ENCODE measurements at places on chromosomes 12 and 14. TPM values are rescaled to one million over a fixed set of nuclear protein-coding genes. Genes with fewer than 3 reads are reported as not detected.

RASSF8 gene
- 0.33 TPM for total RNA-seq

NTF3 gene
- total RNA-seq, result not detected

KLRF1 gene
- 0.80 TPM for total RNA-seq

FAM90A1 gene
- total RNA-seq, result not detected

SMIM41 gene
- total RNA-seq, result not detected

ASPG gene
- not detected for total RNA-seq

FGD6 gene
- total RNA-seq, result 0.45 TPM

LAG3 gene
- 46.6 TPM for total RNA-seq

RNASE8 gene
- not detected for total RNA-seq

DNA sequence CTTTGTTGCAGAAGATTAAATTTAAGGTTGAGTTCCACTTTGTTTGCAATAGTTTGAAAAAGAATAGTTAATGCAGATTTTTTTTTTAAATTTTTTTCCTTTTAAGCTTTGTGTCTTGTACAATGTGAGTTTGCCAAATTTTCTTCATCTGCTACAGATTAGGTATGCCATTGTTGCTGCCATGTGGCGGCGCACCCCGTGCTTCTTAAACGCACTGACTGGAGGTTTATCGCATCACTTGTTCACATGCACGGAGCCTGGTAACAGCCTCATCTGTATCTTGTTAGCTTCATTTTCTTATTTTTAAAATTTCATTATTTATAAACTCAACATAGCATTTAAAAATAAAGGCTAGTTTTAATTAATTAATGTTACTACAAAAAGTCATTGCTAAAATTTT is 43.5 kb downstream of the ETNK1 start:
- H3K4me3 ChIP-seq, result no peak overlapping the region
- H3K36me3 ChIP-seq, result peaks cover 6% of the 10 kb centered on the region
- no peaks in the 10 kb centered on the region for H3K27me3 ChIP-seq
- no peak overlapping the region for H3K27ac ChIP-seq
- peaks cover 1% of the 10 kb centered on the region for H3K4me1 ChIP-seq
- DNase-seq, result no peak

- H3K4me1 ChIP-seq, result peaks cover 14% of the 10 kb centered on the region
- H3K27me3 ChIP-seq, result peaks cover 3% of the 10 kb centered on the region
- H3K27ac ChIP-seq, result no peak overlapping the region
These were observed 154.1 kb upstream of the FUT8 start for GRCh38 chr14:65258391-65258790.

GRCh38 chr14:82047777-82048470 is 514.3 kb upstream of the SEL1L start:
- DNase-seq, result no peak
- no peaks in the 10 kb centered on the region for H3K27me3 ChIP-seq
- H3K27ac ChIP-seq, result no peak overlapping the region
- no peaks in the 10 kb centered on the region for H3K36me3 ChIP-seq

DNA sequence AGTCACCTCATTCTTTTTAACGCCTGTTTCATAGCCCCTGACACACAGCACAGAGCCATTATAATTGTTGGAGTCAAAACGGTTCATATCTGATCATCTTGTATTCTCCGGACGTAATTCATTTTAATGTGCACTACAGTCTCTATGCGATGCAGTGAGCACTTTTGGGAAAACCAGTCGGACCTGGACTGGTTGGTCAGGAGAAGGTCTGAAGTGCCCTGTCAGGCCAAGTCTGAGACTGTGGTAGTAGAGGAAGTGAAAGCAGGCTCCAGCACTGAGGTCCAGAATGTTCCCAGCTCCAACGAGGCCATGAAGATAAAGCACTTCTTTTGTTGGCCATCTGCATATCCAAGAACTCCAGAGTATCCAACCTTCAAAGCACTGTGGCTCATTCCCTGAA is 117.1 kb upstream of the NCOR2 start:
- H3K27me3 ChIP-seq, result peaks cover 4% of the 10 kb centered on the region
- no peak overlapping the region for H3K4me3 ChIP-seq
- no peak for DNase-seq
- no peak overlapping the region for H3K27ac ChIP-seq
- peaks cover 3% of the 10 kb centered on the region for H3K36me3 ChIP-seq

DNA sequence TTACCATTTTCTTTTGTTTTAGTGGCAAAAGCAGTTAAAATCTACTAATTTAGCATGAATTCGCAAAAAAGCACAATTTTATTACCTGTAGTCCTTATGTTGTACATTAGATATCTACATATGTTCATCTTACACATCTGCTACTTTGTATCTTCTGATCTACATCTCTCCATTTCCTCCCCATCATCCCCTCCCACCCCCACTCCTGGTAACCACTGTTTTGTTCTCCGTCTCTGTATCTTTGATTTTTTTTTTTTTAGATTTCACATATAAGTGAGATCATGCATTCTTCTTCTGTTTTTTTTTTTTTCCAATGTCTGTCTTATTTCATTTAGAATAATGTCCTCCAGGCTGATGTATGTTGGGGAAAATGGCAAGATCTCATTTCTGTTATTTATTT is 922.7 kb downstream of the VRK1 start:
- H3K27me3 ChIP-seq, result no peaks in the 10 kb centered on the region
- peaks cover 43% of the 10 kb centered on the region for H3K4me1 ChIP-seq
- DNase-seq, result no peak
- no peak overlapping the region for H3K27ac ChIP-seq
- H3K36me3 ChIP-seq, result peaks cover 7% of the 10 kb centered on the region
- peak overlapping the region; percentile 12 for H3K4me3 ChIP-seq

- H3K4me1 ChIP-seq, result no peaks in the 10 kb centered on the region
- no peaks in the 10 kb centered on the region for H3K36me3 ChIP-seq
- H3K27me3 ChIP-seq, result peaks cover 9% of the 10 kb centered on the region
- no peak for DNase-seq
These were observed 38.9 kb upstream of the PPP1R12A start for GRCh38 chr12:79973801-79974200.

DNA sequence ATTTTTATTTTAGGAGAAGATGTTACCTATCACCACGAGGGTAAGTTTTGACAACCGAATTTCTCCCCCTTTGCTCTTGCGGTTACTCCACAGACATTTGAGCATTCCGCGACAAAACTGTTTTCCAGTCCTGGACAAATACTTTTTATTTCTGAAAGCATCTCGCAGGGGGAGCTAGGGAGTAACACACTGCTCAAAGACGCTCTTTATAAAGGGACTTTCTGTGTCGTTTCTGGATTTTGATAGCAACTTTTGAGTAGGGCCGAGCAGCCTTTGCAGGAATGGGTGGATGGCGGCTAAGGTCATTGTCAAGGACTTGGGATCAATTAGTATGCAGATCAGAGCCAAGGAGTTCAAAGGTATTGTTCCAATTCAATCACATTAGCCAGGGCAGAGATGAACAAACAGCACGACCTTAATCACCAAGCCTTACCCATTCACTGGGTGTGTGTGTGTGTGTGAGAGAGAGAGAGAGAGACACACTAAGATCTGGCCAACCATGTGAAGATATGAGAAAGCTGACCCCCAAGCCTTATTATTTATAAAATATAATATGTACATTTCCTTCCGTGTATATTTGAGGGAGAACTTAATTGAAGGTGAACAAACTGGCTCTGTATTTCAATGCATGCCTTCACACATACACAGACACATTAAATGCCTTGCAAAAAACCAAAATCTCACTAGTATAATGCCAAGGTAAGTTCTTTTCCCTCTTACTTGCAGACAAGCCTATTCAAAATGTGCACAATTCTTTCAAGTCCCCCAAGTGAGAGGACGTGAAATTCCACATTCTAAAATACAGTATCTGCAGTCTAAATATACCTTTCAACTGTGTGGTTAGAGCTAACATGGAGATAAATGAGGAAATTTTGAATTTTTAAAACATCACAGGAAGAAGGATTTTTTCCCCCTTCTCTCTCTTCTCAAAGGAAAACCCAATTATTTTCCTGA is 613.8 kb downstream of the VRK1 start:
- H3K36me3 ChIP-seq, result no peaks in the 10 kb centered on the region
- no peak overlapping the region for H3K4me3 ChIP-seq
- no peak for DNase-seq
- no peak overlapping the region for H3K27ac ChIP-seq

GRCh38 chr12:113044516-113044915 is 12.0 kb upstream of the DTX1 start:
- no peak for DNase-seq
- H3K27me3 ChIP-seq, result peaks cover 14% of the 10 kb centered on the region
- peaks cover 3% of the 10 kb centered on the region for H3K4me1 ChIP-seq

DNA sequence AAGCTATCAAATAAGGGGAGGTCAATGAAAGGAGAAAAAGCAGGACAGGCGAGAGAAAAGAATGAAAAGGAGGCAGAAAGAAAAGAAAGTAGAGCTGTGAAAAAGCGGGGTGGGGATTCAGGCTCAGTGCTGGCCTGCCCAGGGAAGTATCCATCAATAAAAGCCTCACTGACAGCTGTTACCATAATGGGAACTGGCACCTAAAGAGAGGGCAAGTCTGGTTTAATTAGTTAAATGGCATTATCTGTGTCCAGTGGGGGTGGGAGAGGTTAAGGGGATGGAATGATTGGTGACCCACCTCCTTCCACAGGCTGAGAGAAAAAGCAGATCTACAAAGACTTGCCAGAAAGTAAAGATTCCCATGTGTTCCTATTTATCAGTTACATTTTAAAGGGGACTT is 7.4 kb downstream of the SALL2 start:
- H3K27me3 ChIP-seq, result peaks cover 14% of the 10 kb centered on the region
- H3K36me3 ChIP-seq, result no peaks in the 10 kb centered on the region
- H3K27ac ChIP-seq, result no peak overlapping the region
- H3K4me3 ChIP-seq, result no peak overlapping the region
- no peak for DNase-seq

DNA sequence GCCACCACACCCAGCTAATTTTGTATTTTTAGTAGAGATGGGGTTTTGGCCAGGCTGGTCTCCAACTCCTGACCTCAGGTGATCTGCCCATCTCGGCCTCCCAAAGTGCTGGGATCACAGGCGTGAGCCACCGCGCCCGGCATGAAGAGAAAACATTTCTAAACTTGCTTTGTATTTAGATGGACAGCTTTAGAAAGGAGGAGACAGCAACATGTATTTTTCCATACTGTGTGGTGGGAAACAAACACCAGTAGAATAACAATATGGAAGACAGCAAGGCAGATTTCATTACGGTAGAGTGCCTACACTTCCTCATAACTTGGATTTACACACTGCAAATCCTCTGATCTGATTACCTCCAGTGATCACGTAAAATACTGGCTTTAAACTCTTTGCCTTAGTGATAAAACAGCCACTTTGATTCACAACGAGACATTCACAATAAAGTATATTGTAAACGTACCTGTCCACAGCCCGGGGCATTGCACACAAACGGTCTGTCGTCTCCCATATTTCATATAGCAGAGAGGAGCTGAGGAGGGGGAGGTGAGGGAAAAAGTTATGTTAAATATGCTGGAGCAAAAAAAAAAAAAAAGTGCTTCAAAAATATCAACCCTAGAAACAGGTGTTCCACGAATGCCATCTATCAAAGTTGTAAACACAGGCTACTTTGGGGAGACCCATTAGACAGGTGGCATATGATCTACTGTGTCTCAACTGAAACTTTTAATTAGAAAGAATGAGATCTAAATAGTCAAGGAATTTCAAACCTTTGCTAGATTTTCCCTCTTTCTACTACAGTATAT is 25.5 kb downstream of the ATF7 start:
- DNase-seq, result no peak
- no peak overlapping the region for H3K4me3 ChIP-seq
- peaks cover 4% of the 10 kb centered on the region for H3K36me3 ChIP-seq

DNA sequence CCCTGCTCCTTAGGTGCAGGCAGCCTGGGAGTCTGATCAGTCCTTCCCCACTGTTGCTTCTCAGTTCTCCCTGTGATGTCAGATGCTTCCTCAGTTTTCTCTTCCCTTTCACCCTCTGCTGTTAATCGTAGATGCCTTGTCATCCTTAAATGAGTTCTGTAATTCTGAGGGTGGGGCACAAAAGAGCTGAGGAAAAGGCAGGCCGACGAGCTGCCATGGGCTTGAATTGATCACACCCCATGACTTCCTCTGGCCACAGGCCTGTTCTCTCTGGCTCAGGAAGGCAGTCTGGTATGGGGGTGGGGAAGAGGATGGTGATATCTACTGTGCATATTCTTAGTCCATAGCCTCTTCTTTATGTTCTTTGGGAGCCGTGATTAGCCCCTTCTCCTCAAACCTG is 5.2 kb upstream of the AP1G2 start:
- H3K4me1 ChIP-seq, result peaks cover 36% of the 10 kb centered on the region
- H3K27me3 ChIP-seq, result peaks cover 23% of the 10 kb centered on the region
- no peak overlapping the region for H3K27ac ChIP-seq
- no peaks in the 10 kb centered on the region for H3K36me3 ChIP-seq
- peak; percentile 17 for DNase-seq
- H3K4me3 ChIP-seq, result no peak overlapping the region

- H3K36me3 ChIP-seq, result peaks cover 12% of the 10 kb centered on the region
- no peak for DNase-seq
- no peak overlapping the region for H3K4me3 ChIP-seq
- H3K4me1 ChIP-seq, result peaks cover 1% of the 10 kb centered on the region
- no peaks in the 10 kb centered on the region for H3K27me3 ChIP-seq
These were observed 24.9 kb downstream of the SFSWAP start for GRCh38 chr12:131735476-131736445.

- H3K27ac ChIP-seq, result peak overlapping the region; percentile 36
- H3K4me1 ChIP-seq, result peaks cover 22% of the 10 kb centered on the region
- peaks cover 6% of the 10 kb centered on the region for H3K36me3 ChIP-seq
- no peak for DNase-seq
- no peaks in the 10 kb centered on the region for H3K27me3 ChIP-seq
These were observed 90.8 kb downstream of the SLC38A1 start for GRCh38 chr12:46177837-46178608.

DNA sequence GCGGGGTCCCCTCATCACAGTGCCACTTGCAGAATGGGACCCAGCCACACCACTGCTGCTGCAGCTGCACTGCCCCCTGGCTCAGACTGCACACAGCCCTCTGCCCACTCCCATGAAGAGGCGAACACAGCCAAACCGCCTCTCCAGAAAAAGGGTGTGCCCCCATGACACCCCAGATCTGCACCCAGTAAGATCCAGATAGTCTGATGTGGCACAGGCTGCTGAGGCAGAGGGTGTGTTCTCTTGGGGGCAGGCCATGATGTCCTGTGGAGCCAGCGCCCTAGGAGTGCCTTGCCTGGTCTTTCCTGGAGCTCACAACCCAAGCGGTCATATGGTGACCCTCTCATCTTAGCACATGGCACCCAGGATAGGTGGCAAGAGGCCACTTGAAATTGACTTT is 44.4 kb downstream of the SLC8B1 start:
- DNase-seq, result no peak
- H3K27me3 ChIP-seq, result no peaks in the 10 kb centered on the region
- H3K36me3 ChIP-seq, result peaks cover 2% of the 10 kb centered on the region
- no peaks in the 10 kb centered on the region for H3K4me1 ChIP-seq
- no peak overlapping the region for H3K27ac ChIP-seq

GRCh38 chr14:56659964-56660551 is 80.5 kb downstream of the TMEM260 start:
- no peak for DNase-seq
- H3K4me1 ChIP-seq, result no peaks in the 10 kb centered on the region
- H3K4me3 ChIP-seq, result no peak overlapping the region
- H3K36me3 ChIP-seq, result no peaks in the 10 kb centered on the region
- H3K27ac ChIP-seq, result no peak overlapping the region

GRCh38 chr14:21543521-21543960 is 17.4 kb upstream of the SALL2 start:
- H3K36me3 ChIP-seq, result no peaks in the 10 kb centered on the region
- H3K27me3 ChIP-seq, result peaks cover 12% of the 10 kb centered on the region
- no peak overlapping the region for H3K27ac ChIP-seq
- H3K4me3 ChIP-seq, result no peak overlapping the region
- H3K4me1 ChIP-seq, result no peaks in the 10 kb centered on the region
